ENCODE measurements at places on chromosomes 13 and 19.

DNA sequence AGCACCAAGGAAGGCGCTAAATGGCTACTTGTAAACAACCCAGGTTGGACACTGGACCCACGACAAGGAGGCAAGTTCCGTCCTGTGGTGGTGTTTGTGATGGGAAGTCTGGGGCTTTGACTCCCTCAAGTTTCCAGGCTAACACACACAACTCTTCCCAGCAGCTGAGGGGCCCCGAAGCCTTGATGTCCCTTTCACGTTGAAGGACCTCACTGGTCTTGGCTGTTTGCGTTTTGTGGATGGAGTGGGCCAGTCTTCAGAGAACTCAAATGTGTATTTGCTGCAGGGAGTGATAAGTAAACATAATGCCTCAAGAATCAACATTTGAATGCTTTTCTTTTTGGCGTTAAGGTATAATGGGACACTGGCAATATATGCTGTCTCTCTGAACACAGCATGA, 199.2 kb downstream of the TM9SF2 start:
- DNase-seq, result no peak

- no peak for DNase-seq
Observed at GRCh38 chr13:70310396-70311119, 202.3 kb upstream of the KLHL1 start.

DNA sequence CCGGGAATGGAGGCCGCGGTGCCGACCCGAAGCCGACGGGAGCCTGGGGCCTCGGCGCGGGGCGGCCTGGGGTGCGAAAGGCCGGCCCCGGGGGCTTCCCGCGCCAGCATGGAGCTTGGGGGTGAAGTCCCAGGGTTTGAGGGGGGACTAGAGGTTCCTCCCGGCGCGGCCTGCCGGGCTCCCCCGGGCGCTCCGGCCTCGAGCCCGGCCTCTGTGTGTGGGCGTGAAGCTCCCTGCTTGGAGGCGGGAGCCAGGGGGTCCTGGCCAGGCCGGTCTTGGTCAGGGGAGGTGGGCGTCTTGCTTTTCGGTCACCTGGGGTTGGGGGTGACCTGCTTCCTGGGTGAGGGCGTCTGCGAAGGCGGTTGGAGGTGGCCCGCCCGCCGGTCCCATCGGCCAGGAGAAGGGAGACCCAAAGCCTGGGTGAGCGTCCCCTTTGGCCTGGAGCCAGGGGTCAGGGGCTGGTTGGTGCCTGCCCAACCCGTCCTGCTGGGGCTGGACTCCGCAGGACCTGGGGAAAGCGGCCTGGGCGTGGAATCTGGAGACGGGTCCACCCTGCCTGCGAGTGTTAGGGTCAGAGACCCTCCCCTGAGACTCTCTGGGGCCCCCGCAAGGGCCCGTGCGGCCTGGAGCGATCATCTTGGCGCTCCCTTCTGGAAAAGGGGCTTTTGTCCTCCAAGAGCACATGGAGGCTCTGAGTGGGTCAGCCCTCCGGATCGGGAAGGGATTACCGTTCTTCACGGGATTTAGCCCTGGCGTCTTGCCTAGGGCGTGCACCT, 535 bp downstream of the BSG start:
- DNase-seq, result peak; percentile 71

DNA sequence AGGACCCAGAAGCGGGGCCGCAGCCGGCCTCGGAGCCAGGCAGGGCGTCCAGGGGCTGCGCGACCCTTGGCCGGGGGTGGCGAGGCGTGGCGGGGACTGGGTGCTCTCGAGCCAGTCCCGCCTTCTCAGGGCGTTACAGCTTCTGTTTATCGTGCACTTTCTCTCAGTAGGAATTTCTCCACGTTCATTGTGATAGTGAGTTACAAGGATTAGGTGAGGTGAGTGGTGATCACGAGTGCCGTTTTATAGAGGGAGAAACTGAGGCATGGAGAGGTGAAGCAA, 600 bp downstream of the AP1M1 start:
- no peak for DNase-seq

GRCh38 chr19:30968210-30968609, 381.0 kb downstream of the TSHZ3 start:
- peak; percentile 16 for DNase-seq

- DNase-seq, result no peak
Observed at GRCh38 chr19:54648129-54648528, 14.7 kb upstream of the LILRB4 start.
